ENCODE measurements at places on chromosomes 7 and 10.

DNA sequence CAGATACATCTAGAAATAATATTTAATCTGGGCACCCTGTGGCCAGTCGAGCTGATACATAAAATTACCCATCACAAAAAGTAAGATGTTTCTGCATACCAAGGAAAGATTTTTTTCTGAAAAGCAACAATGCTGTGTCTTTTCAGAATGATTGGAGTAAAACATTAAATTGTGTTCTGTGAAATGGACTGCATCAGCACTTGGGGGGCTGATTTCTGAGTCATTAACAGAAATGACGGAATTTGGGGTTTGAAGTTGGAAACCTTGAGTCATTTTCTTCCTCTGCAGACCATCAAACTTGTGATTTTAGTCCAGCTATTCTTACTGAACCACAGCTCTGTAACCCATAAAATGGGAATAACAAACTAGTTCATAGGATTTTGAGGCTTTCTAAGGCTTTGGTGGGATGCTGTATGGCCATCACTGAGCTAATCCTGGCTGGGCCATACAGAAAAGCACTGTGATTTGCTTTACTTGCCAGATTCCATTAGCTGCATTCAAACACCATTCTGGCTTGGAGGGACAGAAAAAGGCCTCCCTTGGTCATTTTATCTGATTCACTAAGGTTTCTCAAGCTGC is 739.4 kb upstream of the IGFBP3 start:
- no peak for DNase-seq

DNA sequence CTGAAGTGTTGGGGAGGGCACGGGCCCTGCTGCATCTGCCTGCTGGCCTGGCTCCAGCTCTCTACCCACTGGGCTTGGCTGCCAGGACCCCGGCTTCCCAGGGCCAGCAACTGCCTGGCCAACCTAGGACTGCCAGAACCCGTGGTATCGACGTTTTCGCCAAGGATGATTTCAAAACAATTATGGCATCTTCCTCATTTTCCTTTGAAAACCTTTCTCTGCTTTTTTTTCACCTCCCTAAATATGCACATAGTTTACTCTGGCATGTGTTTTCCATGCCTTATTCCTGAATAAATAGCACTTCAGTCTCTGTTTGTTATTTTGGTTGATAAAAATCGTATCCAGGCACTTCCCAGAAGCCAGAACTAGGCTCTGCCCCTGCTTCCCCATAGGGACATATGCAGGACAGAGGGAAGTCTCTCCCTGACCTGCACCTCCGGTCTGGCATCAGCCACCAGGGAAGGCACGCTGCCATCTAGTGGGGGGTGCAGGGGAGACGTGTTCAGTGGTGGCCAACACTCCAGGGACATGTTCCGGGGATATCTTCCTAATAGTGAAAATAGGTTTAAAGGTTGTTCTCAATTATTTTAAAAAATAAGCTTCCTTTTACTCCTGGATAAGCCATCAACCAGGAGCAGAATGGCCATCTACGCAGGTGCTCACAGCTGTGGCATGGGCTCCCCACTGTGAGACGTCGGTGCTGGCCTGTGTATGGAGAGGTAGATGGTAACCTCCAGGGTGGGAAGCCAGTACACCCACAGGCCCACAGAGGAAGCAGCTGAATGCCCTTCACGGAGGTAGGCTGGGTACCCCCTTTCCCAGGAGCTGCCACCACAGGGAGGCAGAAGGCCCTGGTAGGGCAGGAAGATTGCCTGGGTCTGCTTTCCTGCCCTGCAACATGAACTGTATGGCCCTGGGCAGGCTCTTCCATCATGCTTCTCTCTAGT is 30.7 kb upstream of the ANTXRL start:
- no peak for DNase-seq

GRCh38 chr10:99569253-99569939 is 36.7 kb downstream of the NKX2-3 start:
- DNase-seq: no peak

- DNase-seq: no peak
Measured at GRCh38 chr10:6120691-6121090, 31.9 kb downstream of the RBM17 start.

- DNase-seq: peak; percentile 41
Measured at GRCh38 chr10:94299417-94299816, 63.3 kb downstream of the NOC3L start.

DNA sequence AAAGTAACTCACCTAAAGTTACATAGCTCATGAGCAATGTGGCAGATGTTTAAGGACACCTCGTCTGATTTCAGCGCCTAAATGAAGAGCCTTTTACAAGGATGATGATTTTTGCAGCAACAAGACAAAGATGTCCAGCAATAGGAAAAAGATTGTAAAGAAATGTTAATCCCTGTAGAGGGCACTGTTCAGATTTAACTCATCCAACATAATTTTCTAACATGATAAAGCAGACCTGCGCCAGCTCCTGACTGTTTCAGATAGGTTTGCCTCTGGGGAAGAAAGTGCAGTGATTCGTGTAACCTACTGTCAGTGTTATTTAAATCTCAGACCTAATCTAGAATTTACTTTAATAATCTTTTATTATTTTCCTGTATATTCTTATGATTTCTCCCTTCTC is 595.2 kb downstream of the AUTS2 start:
- no peak for DNase-seq

DNA sequence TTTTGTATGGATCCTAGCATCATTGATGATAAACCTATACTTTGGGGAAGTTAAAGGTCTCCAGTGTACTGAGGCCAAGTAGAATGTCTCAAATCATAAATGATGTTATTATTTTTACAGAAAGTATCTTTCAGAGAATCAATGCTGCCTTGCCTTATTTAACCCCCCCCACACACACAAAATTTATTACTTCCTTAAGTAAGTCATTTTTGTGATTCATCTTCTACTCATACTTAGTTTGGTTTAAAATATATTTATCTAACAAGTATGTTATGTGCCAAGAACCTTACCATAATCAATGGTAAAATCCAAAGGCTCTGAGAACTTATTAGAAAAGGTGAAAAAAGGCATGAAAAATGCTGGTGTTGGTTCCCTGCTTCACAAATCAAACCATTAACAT is 18.8 kb upstream of the CLDN12 start:
- no peak for DNase-seq

DNA sequence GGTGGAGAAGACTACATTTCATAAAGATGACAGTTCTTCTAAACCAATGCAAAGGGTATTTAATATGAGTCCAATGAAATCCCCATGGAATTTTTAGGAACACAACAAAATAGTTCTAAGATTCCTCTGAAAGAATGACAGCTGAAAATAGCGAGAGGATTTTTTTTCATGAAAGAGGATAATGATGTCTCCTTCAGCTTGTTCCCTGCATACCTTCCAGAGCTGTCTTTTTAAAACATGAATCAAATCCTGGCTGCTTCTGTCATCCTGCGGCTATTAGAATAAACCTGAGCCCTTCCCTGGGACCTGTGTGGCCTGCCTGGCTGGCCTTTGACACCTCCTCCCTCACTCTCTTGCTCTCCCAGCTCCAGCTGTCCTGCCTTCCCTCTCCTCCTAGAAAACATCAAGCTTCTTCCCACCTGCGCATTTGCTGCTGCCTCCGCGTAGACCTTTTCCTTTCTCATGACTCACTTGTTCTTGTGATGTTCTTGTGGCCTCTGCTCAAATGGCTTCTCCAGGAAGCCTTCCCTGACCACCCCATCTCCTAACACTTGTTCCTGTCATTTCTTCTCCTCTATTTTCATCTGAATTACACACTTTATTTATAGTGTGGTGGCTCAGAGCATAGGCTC is 57.4 kb downstream of the EEPD1 start:
- DNase-seq: no peak

DNA sequence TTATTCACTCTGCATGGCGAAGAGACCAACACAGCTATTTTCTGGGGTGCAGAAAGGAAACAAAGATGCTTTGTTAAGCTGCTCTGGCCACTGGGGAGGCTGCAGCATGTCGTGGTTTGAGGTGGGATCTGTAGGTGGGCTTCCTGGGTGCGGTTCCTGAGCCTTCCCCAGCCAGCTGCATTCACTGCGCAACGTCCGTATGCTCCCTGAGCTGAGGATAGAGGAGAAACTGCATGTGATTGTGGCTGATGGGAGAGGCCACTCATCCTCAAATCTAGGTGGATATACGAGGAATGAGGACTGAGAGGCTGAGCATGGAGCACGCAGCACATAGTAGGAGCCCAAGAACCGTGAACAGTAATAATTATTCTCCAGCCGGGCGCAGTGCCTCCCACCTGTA is 9.9 kb upstream of the DNAAF5 start:
- no peak for DNase-seq

- no peak for DNase-seq
Measured at GRCh38 chr7:28685242-28685643, 272.9 kb downstream of the TRIL start.

DNA sequence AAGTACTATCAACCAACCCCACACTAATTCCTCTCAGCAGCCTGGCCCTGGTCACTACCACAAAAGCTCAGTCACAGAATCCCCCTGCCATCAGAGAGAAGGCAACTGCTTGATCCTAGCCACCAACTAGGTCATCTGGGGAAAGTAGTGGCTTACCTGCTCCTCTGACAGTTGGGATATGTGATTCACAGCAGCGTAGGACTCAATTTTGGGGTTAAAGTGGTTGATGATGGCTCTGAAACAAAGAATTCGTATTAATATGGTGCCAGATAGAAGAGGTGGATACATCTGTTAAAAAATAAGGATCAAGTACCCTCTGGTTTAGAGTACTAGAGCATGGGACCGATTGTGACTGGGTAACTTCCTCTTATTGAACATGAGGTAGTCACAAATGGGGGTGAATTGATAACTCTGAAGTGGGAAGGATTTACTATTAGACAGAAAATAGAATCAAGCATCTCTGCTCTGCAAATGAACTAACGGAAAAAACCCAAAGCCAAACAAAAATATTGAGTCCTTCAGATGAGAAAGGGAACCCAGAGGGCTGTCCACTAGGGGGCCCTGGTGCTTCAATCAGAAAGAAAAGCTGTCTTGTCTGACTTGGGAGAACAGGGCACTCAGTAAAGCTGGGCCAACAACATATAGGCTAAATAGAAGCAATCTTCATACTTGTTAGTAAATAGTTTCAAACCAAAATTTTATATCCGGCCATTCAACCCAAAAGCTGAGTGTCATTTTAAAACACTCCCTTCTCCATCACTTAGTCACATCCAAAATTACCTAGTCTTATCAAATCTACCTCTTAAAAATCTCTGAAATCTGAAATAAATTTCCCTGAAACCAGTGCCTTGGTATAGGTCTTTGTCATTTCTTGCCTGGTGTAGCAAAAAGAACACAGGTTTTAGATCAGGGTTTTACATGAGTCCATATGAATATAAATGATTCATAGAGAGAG is 45.9 kb upstream of the KCNIP2 start:
- peak; percentile 19 for DNase-seq

DNA sequence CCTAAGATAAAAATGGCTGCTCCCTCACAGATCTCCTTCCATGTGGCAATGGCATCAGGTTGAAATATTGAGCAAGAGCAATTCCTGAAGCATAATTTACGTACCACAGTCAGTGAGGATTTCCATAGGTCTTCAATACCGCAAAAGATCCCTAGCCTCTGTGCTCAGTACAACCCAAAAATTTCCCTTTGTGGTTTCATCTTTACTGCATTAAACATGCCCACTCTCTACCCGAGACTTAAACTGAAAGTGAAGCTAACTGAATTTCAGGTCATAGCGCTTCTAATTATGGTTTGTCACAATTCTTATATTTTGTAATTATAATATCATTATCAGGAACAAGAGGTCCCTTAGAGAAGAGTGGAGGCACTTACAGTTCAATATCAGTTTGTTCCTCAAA is 1071.1 kb downstream of the XPNPEP1 start:
- DNase-seq: no peak

GRCh38 chr10:106652279-106652678 is 512.2 kb downstream of the SORCS1 start:
- no peak for DNase-seq

DNA sequence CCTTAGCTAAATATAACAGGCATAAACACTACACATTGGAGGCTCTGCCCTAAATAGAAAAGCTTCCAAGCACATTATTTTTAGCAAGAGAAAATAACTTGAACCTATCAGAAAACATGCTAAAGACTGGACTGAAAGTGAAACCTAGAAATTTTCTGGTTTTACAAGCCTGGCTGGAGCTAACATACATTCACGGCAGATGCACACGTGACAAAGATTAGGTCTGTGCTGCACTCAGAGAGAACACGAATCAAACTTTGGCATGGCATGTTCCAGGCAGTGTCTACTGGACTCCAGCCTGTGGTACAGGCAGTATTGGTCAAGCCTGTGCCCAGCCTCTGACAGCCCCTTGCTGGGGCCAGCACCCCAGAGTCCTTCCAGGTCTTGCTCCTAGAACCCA is 94.1 kb upstream of the PCBD1 start:
- DNase-seq: no peak

GRCh38 chr10:60446851-60447250 is 57.2 kb upstream of the ANK3 start:
- DNase-seq: no peak

DNA sequence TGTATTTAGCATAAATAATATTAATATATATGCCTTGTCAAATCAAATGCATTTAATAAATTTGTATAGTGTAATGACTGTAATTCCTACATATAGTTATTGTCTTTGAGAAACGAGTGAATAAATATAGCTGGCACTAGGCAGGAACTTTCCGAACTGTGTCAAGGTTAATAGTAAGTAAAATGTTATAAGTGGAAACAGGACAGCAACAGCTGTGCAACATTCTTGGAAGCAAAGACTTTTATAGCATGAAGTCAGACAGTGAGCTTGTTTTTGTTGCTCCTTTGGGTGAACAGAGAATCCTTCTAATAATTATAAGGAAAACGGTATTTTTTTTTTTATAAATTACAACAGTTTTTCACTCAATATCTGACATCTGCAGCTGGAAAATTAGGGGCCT is 14.0 kb upstream of the EXOC6 start:
- DNase-seq: no peak

GRCh38 chr10:3803927-3804741 is 19.1 kb upstream of the KLF6 start:
- no peak for DNase-seq

- no peak for DNase-seq
Measured at GRCh38 chr10:106338486-106338885, 826.0 kb downstream of the SORCS1 start.

DNA sequence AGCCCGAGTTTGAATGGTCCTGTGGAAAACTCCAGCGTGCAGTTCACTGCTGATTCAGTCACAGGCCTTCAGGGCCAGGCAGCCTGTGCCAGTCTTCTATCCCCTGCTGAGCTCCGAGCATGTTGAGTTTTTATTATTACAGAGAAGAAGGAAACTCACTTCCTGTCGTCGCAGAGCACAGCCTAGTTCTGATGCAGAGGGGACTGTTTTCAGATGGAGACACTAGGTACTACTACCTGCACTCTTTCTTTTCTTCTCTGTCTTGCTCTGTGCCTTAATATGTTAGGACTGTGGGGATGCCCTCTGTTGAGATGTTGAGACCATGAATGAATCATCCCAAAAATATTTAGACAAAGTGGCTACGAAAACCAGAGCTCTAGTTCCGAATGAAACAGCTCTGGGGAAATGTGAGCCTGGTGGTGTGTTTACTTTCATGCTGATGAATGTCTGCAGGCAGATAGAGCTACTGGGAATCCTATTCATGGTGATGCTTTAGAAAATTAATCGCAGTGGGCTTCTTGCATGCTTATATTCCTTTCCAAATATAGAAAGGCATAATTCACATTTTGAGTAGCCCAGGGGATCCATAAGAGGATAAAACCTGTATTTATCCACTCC is 29.6 kb downstream of the CASP7 start:
- peak; percentile 13 for DNase-seq

Measured in NCI-H187 (cell line).